Stimulated activated CD8-positive, alpha-beta memory T cell treated with anti-CD3 and anti-CD28 coated beads, Interleukin-4, amount 100 ng/mL, for 1 hour (primary cell): ENCODE measurements at places on chromosomes 6 and 20.

DNA sequence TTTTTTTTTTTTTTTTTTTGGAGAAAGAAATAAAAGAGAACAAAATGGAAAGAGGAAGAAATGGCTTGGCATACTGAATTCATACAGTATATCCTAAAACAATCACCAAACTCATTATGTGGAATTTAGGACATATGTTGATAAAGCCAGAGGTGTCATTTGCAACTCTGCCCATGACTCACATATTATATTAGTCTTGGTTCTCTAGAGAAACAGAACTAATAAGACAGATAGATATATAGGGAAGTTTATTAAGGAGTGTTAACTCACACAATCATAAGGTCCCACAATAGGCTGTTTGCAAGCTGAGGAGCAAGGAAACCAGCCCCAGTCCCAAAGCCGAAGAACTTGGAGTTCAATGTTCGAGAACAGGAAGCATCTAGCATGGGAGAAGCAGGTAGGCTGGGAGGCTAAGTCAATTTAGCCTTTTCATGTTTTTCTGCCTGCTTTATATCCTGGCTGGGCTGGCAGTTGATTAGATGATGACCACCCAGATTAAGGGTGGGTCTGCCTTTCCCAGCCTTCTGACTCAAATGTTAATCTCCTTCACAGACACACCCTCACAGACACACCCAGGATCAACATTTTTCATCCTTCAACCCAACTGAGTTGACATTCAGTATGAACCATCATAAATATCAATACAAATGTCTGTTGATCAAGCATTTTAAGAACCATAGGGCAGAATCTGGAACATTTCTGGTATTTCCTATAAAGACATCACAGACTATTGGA, 102.3 kb downstream of the UBE3D start:
- DNase-seq, result no peak

GRCh38 chr6:65113581-65113980, 593.4 kb downstream of the EYS start:
- no peak for DNase-seq

- DNase-seq, result no peak
Observed at GRCh38 chr6:144162977-144163376, 12.7 kb downstream of the STX11 start.

DNA sequence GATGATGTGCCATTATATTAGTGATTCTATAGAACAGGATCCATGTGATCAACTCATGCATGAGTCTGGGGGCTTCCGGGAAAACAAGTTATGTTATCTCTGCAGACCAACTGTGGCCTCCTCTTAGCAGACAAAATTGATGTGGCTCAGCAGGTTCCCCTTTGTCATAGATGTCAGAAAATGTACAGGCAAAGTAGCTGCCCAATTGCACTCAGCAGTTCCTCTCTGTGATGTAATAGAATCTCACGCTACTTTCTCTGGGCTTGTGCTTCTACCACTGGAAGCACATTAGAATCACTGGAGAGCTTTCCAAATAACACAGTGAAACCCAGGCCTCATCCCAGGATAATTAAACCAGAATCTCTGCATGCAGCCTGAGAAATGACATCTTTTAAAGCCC, 253.1 kb downstream of the SLC24A3 start:
- no peak for DNase-seq

- no peak for DNase-seq
Observed at GRCh38 chr6:11174242-11174611, 58.2 kb downstream of the NEDD9 start.

- no peak for DNase-seq
Observed at GRCh38 chr6:47455533-47456209, 21.9 kb upstream of the CD2AP start.

- DNase-seq, result no peak
Observed at GRCh38 chr6:160069459-160069858, 52.2 kb upstream of the SLC22A1 start.

DNA sequence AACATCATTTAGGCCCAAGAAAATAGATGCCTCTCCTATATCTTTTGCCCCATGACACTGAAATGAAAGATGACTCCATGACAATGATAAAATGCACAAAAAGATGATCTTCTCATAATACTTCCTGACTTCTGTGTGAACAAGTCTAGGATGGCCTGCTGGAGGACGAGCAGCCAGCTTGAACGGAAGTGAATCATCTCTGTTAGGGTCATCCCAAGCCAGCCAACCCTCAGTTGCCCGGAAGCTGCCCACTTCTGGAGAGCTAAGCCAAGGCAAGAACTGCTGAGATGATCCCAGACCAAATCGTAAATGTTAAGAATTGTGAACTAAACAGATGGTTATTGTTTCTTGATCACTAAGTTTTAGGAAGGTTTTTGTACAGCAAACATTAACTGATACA, 249.7 kb upstream of the HS3ST5 start:
- DNase-seq, result no peak
